ENCODE measurements at places on chromosomes 12 and 14. TPM values are rescaled to one million over a fixed set of nuclear protein-coding genes. Genes with fewer than 3 reads are reported as not detected.
A peak's percentile ranks its signal among the peaks of the same experiment; 100 is the strongest.

BRI3BP gene
- total RNA-seq: 4.1 TPM

GALNT6 gene
- 19.5 TPM for total RNA-seq

HNF1A gene
- total RNA-seq: not detected

PSMD9 gene
- total RNA-seq: 52.9 TPM

CCDC196 gene
- total RNA-seq: not detected

AGAP2 gene
- total RNA-seq: 60.3 TPM

LGR5 gene
- total RNA-seq: not detected

CD69 gene
- total RNA-seq: 1,130 TPM

ITGA7 gene
- total RNA-seq: 0.76 TPM

FSCB gene
- not detected for total RNA-seq

EXOC3L4 gene
- total RNA-seq: not detected

SLC25A47 gene
- total RNA-seq: not detected

DNA sequence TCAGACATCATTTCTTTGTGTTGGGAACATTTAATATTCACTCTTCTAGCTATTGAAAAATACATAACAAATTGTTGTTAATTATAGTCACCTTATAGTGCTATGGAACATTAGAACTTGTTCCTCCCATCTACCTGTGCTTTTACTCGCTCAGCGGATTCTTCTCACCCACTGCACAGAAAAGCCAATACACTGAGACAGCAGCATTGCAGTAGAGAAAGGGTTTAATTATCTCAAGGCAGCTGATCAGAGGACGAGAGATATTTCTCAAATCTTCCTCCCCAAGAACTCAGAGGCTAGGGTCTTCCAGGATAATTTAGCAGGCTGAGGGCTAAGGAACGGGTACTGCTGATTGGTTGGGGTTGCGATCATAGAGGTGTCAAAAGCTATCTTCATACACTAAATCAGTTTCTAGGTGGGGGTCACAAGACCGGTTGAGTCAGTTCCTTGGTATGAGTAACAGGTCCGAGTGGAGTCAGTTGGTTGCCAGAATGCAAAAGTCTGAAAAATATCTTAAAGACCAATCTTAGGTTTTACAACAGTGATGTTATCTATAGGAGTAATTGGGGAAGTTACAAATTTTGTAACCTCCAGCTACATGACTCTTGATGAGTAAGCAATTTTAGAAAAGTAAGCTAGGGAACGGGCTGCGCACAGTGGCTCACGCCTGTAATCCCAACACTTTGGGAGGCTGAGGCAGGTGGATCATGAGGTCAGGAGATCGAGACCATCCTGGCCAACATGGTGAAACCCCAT lies 173.1 kb downstream of the FBXL14 start:
- H3K4me1 ChIP-seq: no peaks in the 10 kb centered on the region
- H3K27ac ChIP-seq: no peak overlapping the region
- no peaks in the 10 kb centered on the region for H3K27me3 ChIP-seq
- no peak overlapping the region for H3K4me3 ChIP-seq

GRCh38 chr12:7193674-7194073 lies 4.2 kb downstream of the PEX5 start:
- peaks cover 16% of the 10 kb centered on the region for H3K4me1 ChIP-seq

DNA sequence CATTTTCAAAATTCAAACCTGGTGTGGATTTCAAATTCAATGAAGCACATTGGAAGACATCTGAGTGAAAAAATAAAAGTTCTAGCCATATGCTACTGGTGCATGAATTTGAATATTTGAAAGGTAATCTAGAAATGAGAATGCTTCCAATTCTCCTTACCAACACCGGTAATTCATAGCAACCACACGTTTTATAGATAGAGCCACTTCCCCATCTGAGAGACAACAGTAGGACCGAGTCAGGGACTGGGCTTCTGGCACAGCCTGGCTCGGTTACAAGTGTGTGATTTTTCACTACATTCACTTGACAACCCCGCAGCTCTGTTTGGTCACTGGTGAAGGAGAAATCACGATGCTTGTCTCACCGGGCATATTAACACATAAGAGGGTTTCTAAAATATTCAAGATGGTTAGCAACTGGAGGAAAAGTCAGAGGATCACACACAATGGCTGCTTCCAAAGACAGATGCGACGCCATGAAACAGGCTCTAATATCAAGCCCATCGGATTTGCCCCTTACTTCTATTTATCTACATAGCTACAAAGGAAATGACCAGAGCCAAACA lies 86.5 kb upstream of the FOXN3 start:
- H3K27me3 ChIP-seq: no peaks in the 10 kb centered on the region
- DNase-seq: no peak
- H3K4me3 ChIP-seq: no peak overlapping the region
- peaks cover 29% of the 10 kb centered on the region for H3K4me1 ChIP-seq
- H3K27ac ChIP-seq: peak overlapping the region; percentile 8

- no peak overlapping the region for H3K4me3 ChIP-seq
- DNase-seq: no peak
- no peak overlapping the region for H3K27ac ChIP-seq
- no peaks in the 10 kb centered on the region for H3K4me1 ChIP-seq
- H3K36me3 ChIP-seq: no peaks in the 10 kb centered on the region
Measured at GRCh38 chr14:63241096-63241495, 36.9 kb downstream of the RHOJ start.

- no peaks in the 10 kb centered on the region for H3K27me3 ChIP-seq
- H3K27ac ChIP-seq: no peak overlapping the region
- H3K36me3 ChIP-seq: no peaks in the 10 kb centered on the region
- peaks cover 6% of the 10 kb centered on the region for H3K4me1 ChIP-seq
- no peak overlapping the region for H3K4me3 ChIP-seq
Measured at GRCh38 chr12:67788118-67788517, 139.6 kb downstream of the DYRK2 start.

GRCh38 chr14:32192712-32193373 lies 9.0 kb upstream of the RNU6-7 start:
- H3K36me3 ChIP-seq: no peaks in the 10 kb centered on the region
- no peaks in the 10 kb centered on the region for H3K4me1 ChIP-seq
- H3K27me3 ChIP-seq: peaks cover 4% of the 10 kb centered on the region
- DNase-seq: no peak
- H3K4me3 ChIP-seq: no peak overlapping the region

- peaks cover 14% of the 10 kb centered on the region for H3K4me1 ChIP-seq
- no peaks in the 10 kb centered on the region for H3K36me3 ChIP-seq
- no peak overlapping the region for H3K27ac ChIP-seq
- H3K27me3 ChIP-seq: peaks cover 27% of the 10 kb centered on the region
- H3K4me3 ChIP-seq: no peak overlapping the region
Measured at GRCh38 chr12:50051101-50051806, 6.1 kb upstream of the ASIC1 start.

GRCh38 chr14:100332071-100332639 lies 9.0 kb downstream of the SLC25A47 start:
- H3K4me1 ChIP-seq: no peaks in the 10 kb centered on the region
- H3K27me3 ChIP-seq: no peaks in the 10 kb centered on the region
- no peak for DNase-seq
- H3K4me3 ChIP-seq: no peak overlapping the region
- peaks cover 7% of the 10 kb centered on the region for H3K36me3 ChIP-seq
- H3K27ac ChIP-seq: no peak overlapping the region

DNA sequence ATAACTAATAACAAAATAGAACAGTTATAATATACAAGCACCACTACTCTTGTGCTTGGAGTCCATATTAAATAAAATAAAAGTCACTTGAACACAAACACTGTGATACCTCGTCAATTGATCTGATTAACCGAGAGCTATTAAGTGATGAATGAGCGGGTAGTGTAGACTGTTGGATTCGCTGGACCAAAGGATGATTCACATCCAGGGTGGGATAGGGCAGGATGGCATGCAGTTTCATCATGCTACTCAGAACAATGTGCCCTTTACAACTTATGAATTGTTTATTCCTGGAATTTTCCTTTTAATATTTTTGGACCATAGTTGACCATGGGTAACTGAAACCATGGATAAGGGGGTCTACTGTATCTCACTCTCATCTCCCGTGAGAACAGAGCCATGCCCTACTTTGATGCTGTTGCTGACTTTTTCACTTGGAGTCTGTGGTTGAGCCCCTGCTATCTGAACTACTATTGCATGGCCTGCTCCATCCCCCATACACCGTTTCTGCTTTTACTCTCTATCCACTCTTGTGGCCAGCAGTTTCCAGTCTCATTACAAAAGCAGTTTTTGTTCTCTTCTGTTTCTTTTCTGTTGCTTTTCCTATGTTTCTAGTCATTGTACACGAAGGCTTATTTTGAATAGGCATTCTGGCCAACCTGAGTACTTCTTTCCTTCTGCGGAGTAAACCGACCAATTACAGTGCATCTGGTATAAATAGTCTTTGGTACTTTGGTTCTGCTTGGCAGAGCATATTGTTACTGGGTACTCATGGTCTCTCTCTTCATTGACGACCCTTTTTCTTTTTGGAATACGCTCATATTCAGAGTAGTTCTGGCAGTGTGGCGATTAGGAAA lies 12.2 kb downstream of the TMTC2 start:
- H3K27ac ChIP-seq: no peak overlapping the region
- H3K4me1 ChIP-seq: no peaks in the 10 kb centered on the region
- H3K4me3 ChIP-seq: no peak overlapping the region
- H3K27me3 ChIP-seq: no peaks in the 10 kb centered on the region
- DNase-seq: no peak

- H3K36me3 ChIP-seq: peaks cover 2% of the 10 kb centered on the region
- H3K4me1 ChIP-seq: peaks cover 5% of the 10 kb centered on the region
- H3K27ac ChIP-seq: peak overlapping the region; percentile 10
- peak; percentile 77 for DNase-seq
- H3K4me3 ChIP-seq: no peak overlapping the region
- H3K27me3 ChIP-seq: no peaks in the 10 kb centered on the region
Measured at GRCh38 chr12:50542448-50542847, 37.7 kb downstream of the DIP2B start.

DNA sequence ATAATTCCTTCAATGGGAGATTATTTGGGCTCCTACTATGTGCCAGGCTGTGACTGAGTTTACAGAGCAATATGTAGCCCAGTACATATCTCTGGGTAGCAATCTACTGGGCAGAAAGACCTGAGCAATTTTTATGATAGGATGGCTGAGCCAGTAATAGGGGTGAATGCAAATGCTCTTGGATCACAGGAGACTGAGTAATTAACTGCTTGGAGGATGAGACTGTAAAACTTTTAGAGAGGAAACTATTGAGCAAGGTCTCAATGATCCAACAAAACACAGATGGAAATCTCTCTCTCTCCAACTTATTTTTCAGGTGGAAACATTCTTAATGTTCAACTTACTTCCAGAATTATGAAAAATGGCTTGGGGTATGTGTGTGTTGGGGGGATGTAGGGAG lies 402.2 kb downstream of the AEBP2 start:
- H3K36me3 ChIP-seq: no peaks in the 10 kb centered on the region
- no peaks in the 10 kb centered on the region for H3K4me1 ChIP-seq
- H3K27ac ChIP-seq: no peak overlapping the region
- no peaks in the 10 kb centered on the region for H3K27me3 ChIP-seq
- no peak for DNase-seq

- DNase-seq: peak; percentile 50
- H3K36me3 ChIP-seq: no peaks in the 10 kb centered on the region
- no peak overlapping the region for H3K4me3 ChIP-seq
- no peaks in the 10 kb centered on the region for H3K4me1 ChIP-seq
Measured at GRCh38 chr14:106436310-106436905, 910.0 kb downstream of the TMEM121 start.

GRCh38 chr14:58844544-58844943 lies 206.8 kb downstream of the DACT1 start:
- no peak overlapping the region for H3K27ac ChIP-seq
- no peaks in the 10 kb centered on the region for H3K27me3 ChIP-seq
- no peaks in the 10 kb centered on the region for H3K36me3 ChIP-seq

DNA sequence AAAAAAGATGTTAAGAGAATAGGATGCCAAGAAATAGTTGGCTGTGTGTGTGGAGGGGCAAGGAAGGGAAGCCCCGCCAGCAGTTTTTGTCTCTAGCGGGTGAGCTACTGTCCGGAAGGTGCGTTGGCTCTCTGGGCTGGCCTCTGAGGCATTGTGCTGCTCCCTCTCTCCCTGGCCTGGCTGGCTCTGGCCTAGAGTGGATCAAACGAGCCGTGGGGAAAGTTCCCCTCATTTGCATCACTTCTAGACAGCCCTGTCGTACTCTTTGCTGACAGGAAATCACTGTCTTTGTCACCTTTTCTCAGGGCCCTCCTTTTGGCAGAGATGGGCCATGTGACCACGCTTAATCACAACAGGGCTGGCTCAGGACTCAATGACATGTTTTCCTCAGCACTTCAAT lies 236.1 kb upstream of the NPAS3 start:
- H3K4me1 ChIP-seq: no peaks in the 10 kb centered on the region
- DNase-seq: peak; percentile 64
- H3K27ac ChIP-seq: peak overlapping the region; percentile 48
- H3K4me3 ChIP-seq: no peak overlapping the region
- no peaks in the 10 kb centered on the region for H3K36me3 ChIP-seq
- no peaks in the 10 kb centered on the region for H3K27me3 ChIP-seq

DNA sequence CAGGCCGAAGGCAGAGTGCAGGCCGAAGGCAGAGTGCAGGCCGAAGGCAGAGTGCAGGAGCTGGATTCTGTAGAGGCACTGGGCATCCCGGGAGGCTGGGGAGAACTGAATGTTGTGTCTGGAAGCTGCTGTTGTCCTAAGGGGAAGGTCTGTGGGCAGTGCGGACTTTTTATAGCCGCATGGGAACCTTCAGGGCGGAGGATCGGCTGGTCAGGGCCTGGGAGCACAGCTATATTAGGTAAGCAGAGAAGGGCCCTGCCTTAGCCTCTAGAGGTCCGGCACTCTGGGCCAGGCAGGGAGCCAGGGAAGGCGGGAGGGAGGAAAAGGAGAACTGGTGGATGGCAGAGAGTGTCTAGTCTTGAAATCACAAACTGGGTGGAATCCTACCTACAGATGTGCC lies 14.2 kb downstream of the CABP1 start:
- no peaks in the 10 kb centered on the region for H3K27me3 ChIP-seq
- H3K27ac ChIP-seq: no peak overlapping the region
- H3K36me3 ChIP-seq: no peaks in the 10 kb centered on the region
- H3K4me1 ChIP-seq: no peaks in the 10 kb centered on the region
- H3K4me3 ChIP-seq: no peak overlapping the region
- DNase-seq: no peak

DNA sequence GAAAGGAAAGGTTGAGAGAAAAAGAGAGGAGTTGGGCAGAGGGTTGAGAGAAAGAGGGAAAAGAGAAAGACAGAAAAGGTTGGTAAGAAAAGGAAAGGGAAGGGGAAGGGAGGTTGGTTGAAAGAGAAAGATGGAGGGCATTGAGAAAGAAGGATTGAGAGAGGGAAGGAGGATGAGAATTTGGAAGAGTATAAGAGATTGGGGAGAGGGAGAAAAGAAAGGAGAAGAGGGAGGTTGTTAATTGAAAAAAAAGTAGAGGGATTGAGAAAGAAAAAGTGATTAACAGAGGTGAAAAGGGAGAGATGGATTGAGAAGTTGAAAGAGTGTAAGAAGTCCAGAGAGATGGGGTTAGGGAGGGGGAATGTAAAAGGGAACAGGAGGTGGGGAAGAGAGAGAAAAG lies 21.5 kb upstream of the ERGIC2 start:
- DNase-seq: no peak
- no peak overlapping the region for H3K4me3 ChIP-seq
- H3K27ac ChIP-seq: no peak overlapping the region
- H3K36me3 ChIP-seq: no peaks in the 10 kb centered on the region
- no peaks in the 10 kb centered on the region for H3K4me1 ChIP-seq

- H3K4me3 ChIP-seq: no peak overlapping the region
- H3K4me1 ChIP-seq: no peaks in the 10 kb centered on the region
- DNase-seq: no peak
- no peaks in the 10 kb centered on the region for H3K27me3 ChIP-seq
- no peaks in the 10 kb centered on the region for H3K36me3 ChIP-seq
- H3K27ac ChIP-seq: no peak overlapping the region
Measured at GRCh38 chr12:84648425-84648824, 264.2 kb downstream of the SLC6A15 start.

GRCh38 chr14:95140060-95140858 lies 17.1 kb downstream of the DICER1 start:
- DNase-seq: no peak
- peaks cover 13% of the 10 kb centered on the region for H3K36me3 ChIP-seq
- H3K4me1 ChIP-seq: peaks cover 22% of the 10 kb centered on the region
- H3K27me3 ChIP-seq: no peaks in the 10 kb centered on the region
- no peak overlapping the region for H3K4me3 ChIP-seq

All from CD4-positive, CD25-positive, alpha-beta regulatory T cell (primary cell).